Keratinocyte (primary cell): ENCODE measurements at places on chromosomes 5 and 9. TPM values are rescaled to one million over a fixed set of nuclear protein-coding genes. Genes with fewer than 3 reads are reported as not detected.

The OR13C5 gene
- polyA plus RNA-seq = not detected in 3 replicates

The MEF2C gene
- polyA plus RNA-seq = 0.07 to 0.13 TPM (median 0.10 TPM) in 3 replicates

The ISCA1 gene
- polyA plus RNA-seq = 25.1 to 37.4 TPM (median 25.2 TPM) in 3 replicates

The MYO10 gene
- 16.1 to 22.5 TPM (median 22.0 TPM) in 3 replicates for polyA plus RNA-seq

The SEMA5A gene
- polyA plus RNA-seq = 0.16 to 0.29 TPM (median 0.27 TPM) in 3 replicates

DNA sequence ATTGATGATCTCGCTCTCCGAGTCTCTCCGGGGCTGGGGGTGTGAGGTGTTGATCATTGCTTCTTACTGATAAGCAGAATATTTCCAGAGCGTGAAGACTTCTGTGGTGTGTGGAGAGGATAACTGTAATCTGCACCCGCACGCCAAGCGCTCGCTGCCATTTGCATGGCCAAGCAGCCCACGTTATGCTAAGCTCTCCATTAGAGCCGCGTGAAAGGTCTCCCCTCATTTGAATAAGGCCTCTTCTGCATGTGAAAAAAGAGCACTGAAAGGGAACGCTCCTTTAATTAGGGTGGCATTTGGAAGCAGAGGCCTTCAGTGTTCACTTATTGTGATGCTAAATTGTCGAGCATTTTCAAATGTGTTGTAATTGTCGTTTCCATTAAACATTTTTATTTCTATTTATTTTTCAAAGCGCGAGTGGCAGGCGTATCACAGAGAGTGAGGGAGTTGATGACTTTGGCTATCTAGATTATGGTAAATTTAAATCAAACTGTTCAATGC, 163.6 kb upstream of the IRX2 start:
- DNase-seq = no peak

DNA sequence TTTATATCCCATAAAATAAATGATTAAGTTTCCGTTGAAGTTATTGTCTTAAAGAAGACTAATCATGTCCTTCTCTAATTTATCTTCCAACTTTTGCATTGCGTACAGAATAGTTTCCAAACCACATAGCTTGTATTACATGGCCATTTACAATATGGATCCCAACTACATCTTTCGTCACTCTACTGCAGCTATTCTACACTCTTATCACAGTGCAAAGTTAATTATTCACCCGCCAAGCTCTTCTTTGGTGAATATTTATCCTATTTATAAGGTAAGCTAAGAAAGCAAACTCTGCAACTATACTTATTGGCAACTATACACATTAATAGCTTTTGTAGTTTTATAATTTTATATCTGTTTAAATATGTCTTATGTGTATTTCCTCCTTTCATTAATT, 75.9 kb upstream of the ADAMTS19 start:
- DNase-seq = no peak

DNA sequence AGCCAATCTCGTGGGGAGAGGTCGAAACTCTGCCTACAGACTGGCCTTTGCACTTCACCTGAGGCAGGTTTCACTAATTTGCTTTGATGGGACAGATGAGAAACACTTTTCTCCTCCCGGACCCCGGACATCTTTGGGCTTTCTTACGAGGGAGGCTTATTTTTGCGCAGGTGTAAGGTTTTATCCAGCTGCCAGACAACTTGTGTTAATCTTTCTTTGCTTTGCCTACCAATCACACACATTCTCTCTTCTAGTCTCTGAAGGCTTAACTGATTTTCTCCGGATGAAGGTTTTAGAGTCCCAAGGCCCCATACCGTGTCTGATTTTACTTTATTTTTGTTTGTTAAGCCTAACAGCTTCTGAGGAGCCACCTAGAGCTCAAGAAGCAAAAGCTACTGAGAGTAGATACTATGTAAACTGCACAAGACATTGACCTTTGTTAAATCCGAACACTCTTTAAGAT, 436 bp upstream of the EMB start:
- no peak for DNase-seq

- no peak for DNase-seq
Measured at GRCh38 chr5:82910491-82910890, 166.7 kb downstream of the TMEM167A start.

DNA sequence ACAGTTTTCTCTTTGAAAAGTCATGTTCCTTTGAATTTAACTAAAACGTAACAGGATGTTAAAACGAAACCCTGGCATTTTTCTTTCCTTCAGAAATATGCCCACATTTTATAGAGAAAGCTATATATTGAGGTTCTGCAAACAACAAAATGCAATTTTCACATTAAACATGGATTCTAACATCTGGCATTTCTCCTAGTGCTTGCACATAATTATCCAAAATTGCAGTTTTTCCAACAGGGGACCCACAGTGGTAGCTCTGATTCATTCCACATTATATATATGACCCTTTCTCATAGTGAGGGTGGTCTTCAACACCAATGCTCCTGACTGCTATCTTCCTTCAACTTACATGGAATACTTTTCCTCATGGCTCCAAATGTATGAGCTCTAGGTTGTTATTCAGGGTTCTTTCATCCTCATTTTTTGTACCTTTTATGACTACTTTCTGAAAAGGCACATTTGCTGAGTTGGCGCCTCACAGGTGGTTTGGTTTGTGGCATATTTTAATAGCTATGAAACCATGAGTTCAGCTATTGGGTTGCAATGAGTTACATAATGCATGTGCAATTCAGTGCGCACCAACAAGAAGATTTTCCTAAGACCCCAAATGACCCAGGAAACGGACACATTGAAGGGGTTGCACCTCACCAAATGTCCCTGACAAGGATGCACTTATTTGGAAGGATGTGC, 551.7 kb downstream of the RAB3C start:
- DNase-seq = no peak

- no peak for DNase-seq
Measured at GRCh38 chr5:37568018-37568753, 189.1 kb downstream of the WDR70 start.

- peak; percentile 45 for DNase-seq
Measured at GRCh38 chr5:56876327-56876726, 33.1 kb upstream of the SETD9 start.

DNA sequence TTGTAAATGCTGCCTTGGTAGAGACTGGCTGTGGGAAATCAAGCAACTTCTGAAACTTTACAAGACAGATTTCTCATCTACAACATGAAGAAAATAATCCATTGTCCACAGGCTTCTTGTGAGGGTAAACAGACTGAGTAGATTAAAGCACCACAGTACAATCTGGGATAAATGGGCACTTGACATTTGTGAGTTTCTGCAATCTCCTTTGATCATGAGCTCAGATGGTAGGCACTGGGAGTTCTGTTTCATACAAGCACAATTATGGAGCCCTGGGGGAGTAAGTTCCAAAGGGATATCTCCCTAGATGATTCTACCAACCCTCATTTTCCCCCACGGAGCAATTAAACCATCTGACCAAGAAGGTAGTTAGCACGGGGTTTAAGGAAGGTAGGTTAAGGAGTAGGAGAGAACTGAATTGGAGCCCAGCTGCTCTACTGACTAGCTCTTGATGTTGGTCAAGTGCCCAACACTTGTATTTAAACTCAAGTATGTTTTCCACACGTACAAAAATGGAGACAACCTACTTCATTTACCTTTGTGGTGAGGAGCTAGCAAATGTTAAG, 479.5 kb upstream of the TNC start:
- DNase-seq = no peak

DNA sequence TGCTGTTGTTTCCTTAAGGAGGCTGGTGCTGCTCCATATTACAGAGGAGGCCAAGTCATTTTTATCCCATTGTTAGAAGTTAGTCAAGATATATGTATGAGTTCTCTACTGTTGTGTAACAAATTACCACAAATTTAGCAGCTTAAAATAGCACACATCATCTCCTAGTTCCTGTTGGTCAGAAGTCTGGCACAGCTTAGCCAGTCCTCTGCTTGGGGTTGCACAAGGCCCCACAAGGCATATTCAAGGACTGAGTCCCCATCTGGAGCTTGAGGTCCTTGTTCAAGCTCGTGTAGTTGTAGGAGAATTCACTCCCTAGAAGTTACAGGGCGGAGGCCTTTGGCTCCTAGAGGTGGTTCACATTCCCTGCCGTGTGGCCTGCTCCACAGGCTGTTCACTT, 14.7 kb downstream of the MTAP start:
- DNase-seq = no peak

DNA sequence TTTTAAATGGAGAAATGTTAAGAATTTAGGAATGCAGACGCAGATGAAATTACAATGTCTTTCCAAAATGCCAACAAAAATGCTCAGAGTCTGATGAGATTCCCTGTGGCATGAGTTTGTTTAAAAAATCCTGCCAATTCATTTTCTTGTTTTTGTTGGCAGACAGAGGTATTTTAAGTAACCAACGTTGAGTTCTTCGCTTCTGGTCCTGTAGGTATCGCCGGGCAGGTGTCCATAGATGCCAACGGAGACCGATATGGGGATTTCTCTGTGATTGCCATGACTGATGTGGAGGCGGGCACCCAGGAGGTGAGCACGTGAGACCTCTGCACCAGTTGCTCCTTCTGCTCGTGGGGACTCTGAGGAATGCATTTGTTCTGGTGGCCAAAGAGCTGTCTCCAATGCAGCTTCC, 69.4 kb downstream of the NPR3 start:
- DNase-seq = no peak

DNA sequence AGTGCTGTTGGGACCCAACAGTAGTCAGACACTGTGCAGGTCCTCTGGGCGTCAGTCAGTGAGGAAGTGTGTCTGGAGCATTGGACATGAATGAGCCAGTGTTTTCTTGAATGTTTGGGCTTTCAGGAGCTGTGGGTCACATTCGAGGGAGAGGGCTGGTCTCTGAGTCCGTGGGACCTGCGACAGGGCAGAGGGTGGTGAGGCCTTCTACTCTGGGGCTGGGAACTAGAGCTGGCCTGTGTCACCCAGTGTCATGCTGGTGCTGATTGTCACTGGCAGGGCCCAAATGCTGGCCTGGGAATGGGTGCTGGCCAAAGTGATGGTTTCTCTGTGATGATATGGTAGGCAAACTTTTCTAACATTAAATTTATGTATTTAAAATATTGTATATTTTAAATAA, 10.3 kb downstream of the POLR1E start:
- DNase-seq = no peak

GRCh38 chr5:73619606-73620333, 6.2 kb upstream of the ARHGEF28 start:
- no peak for DNase-seq
